NCI-H1417 (cell line): ENCODE measurements at places on chromosomes 11 and 22.

- DNase-seq = peak; percentile 64
Observed at GRCh38 chr22:42688241-42689211, 32.1 kb downstream of the A4GALT start.

- DNase-seq = no peak
Observed at GRCh38 chr11:120816711-120817110, 207.2 kb upstream of the TBCEL start.

- peak; percentile 52 for DNase-seq
Observed at GRCh38 chr22:24894998-24895397, 51.5 kb downstream of the LHFPL7 start.

GRCh38 chr22:36171941-36172340, 11.4 kb upstream of the APOL3 start:
- no peak for DNase-seq

- DNase-seq = peak; percentile 90
Observed at GRCh38 chr22:33780531-33781136, 139.6 kb downstream of the LARGE1 start.

- no peak for DNase-seq
Observed at GRCh38 chr11:116285026-116285425, 487.8 kb downstream of the BUD13 start.

- no peak for DNase-seq
Observed at GRCh38 chr22:50208939-50209892, 8.4 kb downstream of the SELENOO start.

DNA sequence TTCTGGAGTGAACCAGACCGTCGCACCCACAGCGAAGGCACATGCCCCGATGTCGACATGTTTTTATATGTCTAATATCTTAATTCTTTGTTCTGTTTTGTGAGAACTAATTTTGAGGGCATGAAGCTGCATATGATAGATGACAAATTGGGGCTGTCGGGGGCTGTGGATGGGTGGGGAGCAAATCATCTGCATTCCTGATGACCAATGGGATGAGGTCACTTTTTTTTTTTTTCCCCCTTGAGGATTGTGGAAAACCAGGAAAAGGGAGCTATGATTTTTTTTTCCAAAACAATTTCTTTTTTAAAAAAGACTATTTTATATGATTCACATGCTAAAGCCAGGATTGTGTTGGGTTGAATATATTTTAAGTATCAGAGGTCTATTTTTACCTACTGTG, 49.2 kb upstream of the OR4B1 start:
- DNase-seq = no peak

GRCh38 chr11:96203567-96204365, 139.2 kb downstream of the MAML2 start:
- no peak for DNase-seq

- no peak for DNase-seq
Observed at GRCh38 chr11:73869332-73869949, 7.2 kb downstream of the COA4 start.

GRCh38 chr22:35903571-35904335, 124.9 kb downstream of the RBFOX2 start:
- no peak for DNase-seq

DNA sequence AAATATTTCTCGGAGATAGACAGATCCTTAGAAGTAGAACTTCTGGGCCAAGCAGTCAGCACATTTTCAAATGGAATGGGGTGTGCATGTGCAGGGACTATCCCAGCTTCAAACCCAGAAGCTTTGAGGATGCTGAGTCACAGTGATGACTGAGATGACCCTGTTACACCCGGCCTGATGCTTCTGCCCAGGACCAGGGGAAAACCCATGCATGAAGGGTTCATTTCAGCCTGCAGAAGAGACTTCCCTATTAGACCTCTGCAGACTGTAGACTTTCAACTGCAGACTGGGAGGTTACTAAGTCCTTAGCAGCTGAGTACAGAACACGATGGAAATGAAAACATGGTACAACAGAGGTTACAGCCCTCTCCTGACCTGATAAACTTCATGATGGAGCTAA, 3.6 kb upstream of the OR2AT4 start:
- no peak for DNase-seq

- no peak for DNase-seq
Observed at GRCh38 chr11:107609400-107610218, 18.7 kb downstream of the ELMOD1 start.

- peak; percentile 37 for DNase-seq
Observed at GRCh38 chr11:1011320-1011698, 25.2 kb downstream of the MUC6 start.

DNA sequence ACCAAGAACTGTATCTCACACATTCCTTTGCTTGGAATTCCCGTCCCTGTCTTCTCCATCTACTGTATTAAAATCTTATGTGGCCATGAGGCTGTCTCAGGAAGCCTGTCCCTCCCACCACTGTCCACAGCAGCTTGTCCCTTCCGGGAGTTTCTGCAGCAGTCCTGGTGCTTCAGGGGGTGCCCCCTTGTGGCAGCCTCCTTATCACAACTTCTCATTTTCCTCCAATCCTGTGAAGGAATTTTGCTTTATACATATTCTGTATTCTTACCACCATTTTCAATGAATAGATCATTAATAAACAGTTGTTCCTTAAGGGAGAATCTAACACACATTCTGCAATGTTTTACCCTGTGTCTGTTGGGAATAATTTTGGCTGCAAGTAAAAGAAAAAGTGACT, 220.4 kb upstream of the RAG2 start:
- no peak for DNase-seq

- DNase-seq = no peak
Observed at GRCh38 chr11:126426106-126426505, 70.6 kb downstream of the ST3GAL4 start.
